ENCODE measurements at places on chromosomes 3 and 15.

DNA sequence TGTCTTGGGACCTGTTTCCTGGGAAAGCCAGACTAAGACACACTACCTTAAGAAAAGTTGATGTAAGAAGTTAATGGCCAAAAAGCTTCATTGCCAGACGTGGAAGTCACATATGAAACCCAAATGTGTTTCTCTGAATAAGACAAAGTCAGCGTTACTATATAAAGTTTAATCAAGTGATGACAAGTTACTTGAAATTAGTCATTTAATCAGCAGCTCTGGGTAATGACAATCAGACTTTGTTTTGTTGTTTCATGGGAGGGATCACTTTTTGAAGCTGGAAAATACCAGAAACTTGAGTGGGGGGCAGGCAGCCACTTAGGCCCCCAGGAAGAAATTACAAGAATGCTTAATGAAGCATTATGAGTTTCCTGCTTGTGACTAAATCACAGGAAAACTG, 218.6 kb downstream of the PTPRG start:
- DNase-seq = no peak

- no peak for DNase-seq
Measured at GRCh38 chr15:39235084-39235795, 345.6 kb upstream of the THBS1 start.

GRCh38 chr3:179948740-179949139, 88.0 kb downstream of the PEX5L start:
- DNase-seq = no peak

- DNase-seq = no peak
Measured at GRCh38 chr3:162022911-162023310, 526.3 kb downstream of the OTOL1 start.

- no peak for DNase-seq
Measured at GRCh38 chr3:152386208-152386607, 117.5 kb downstream of the MBNL1 start.

DNA sequence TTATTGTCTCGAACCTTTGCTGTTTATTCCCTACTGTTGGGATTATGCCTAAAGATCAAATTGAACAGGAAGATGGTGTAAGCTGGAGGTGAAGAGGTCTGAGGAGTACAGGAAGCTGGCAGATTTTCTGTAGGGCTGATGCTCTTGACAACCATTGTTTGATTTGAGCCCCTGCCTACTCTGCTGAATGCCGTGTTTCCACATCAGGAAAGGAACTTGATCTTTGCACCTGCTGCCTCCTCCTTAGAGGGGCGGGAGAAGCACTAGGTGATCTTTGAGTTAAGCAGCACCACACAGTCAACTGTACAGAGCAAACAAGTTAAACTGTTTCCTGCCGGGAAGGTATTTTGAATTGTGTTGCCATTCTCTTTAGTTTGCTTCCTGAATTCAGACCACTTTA, 364.6 kb upstream of the EPHA6 start:
- DNase-seq = no peak

DNA sequence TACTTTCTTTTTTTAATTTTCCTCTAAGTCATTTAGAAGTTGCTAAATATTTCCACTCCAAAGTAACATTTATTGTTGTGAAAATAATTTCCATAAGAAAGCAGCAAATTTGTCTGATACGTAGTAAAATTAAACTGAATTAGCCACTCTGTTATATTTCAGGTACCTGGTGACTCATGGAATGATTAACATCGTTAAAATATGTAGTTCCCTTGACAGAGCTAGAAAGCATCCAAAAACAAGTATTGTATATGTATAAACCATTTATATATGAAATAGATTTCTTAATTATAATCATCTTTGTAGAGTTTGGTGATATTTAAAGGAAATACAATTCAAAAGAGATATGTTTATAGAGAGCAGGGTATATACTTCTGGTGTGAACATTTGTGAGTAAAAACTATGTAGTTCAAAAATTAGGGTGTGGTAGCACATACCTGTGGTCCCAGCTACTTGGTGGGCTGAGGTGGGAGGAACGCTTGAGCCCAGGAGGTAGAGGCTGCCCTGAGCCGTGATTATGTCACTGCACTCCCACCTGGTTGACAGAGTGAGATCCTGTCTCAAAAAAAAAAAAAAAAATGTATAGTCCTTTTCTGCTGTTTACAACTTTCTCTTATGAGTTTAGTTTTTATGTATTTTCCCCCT, 36.6 kb downstream of the ATP11B start:
- DNase-seq = no peak

DNA sequence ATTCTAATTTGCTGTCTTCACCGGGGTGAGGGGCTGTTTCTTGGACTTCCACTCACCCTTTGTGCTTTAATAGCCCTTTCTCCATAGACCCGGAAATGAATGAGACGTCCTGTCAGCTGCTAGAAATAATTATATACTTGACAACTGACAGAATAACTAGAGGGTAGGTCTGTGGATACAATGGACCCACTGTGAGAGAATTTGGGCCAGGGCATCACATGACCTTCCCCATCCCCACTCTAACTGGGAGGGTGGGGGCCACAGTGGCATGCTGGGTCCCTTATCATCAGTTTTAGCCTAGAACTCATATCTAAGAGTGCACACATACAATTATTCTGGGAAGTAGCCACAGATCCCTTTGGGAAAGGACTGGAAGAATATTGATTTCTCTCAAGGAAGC, 25.9 kb upstream of the MINAR1 start:
- DNase-seq = no peak

GRCh38 chr15:69518806-69519205, 66.2 kb downstream of the RPLP1 start:
- no peak for DNase-seq

Data from effector memory CD8-positive, alpha-beta T cell (primary cell).